Amniotic epithelial cell (primary cell): ENCODE measurements at places on chromosomes 2 and 18.

GRCh38 chr2:118061135-118061955, 26.9 kb upstream of the INSIG2 start:
- DNase-seq, result peak; percentile 88

DNA sequence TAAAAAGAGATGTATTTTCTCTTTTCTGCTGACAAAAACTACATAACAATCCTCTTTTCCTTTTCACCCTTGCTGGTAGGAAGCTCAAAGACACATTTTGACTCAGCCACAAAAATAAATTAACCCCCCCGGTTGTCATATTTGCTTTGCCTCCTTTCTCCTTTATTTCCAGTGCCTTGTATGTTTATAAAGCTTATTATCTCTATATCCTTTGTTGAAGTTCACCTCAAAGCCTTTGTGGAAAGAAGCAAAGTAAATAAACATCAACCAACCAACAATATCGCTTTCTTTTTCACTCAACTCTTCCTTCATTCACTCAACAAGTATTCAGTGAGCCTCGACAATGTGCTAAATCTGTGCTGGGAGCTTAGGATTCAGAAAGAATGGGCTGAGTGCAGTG, 276.5 kb upstream of the ID2 start:
- no peak for DNase-seq

- DNase-seq, result no peak
Measured at GRCh38 chr2:75751360-75751759, 40.6 kb upstream of the GCFC2 start.

DNA sequence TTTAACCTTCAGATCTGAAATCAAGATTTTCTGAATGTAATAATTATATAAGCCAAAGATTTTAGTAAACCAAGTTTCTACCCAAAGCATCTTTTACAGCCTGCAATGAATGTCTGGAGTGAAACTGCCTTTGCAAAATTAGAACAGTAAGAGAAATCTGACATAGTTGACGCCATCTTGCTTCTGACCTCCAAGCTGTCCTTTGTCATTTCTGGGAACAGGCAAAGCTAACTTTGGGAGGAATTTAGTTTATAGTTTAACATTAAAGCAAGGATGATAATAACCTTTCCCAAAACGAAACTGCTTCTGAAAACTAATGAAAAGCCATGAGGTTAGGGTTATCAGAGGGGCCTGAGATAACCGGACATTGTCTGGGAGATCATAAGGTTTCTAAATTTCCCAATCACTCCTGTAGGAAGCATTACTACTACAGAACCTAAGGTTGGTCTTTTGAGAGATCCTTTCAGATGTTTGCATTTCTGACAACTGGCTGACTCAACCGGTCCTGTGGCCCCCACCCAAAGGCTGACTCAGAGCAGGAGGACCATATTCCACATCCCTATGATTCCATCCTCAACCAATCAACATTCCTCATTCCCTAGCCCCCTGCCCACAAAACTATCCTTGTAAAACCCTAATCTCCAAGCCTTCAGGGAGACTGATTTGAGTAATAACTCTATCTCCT, 124.5 kb downstream of the TMEM131 start:
- peak; percentile 88 for DNase-seq

DNA sequence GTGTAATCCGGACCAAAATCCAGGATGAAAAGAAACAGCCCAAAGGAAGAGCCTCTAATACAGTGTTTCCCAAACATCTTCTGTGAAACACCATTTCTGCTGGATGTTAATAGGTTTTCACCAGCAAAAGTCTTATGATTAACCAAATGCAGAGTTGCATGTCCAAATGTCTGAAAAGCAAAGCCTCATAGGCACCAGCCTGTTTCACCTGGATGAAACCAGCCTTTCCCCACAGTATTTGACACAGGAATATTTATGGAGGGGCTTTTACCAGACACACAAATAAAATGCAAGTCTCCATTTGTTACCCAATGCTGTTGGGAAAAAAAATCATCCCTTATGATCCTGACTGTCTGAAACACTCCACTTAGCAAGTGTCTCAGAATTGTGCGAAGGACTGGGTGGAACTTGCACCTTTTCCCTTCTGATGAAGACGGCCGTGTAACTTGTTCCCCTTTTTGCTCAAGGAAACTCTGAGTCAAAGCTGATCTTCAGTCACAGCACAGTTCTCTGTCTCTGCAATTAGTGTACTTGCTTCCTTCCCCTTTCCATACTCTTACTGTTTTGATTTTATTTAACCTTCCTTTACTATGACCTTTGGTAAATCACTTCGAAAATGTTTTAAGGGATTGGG, 70.3 kb upstream of the IL1R2 start:
- no peak for DNase-seq

- DNase-seq, result no peak
Measured at GRCh38 chr2:206739271-206739670, 21.1 kb upstream of the DYTN start.

DNA sequence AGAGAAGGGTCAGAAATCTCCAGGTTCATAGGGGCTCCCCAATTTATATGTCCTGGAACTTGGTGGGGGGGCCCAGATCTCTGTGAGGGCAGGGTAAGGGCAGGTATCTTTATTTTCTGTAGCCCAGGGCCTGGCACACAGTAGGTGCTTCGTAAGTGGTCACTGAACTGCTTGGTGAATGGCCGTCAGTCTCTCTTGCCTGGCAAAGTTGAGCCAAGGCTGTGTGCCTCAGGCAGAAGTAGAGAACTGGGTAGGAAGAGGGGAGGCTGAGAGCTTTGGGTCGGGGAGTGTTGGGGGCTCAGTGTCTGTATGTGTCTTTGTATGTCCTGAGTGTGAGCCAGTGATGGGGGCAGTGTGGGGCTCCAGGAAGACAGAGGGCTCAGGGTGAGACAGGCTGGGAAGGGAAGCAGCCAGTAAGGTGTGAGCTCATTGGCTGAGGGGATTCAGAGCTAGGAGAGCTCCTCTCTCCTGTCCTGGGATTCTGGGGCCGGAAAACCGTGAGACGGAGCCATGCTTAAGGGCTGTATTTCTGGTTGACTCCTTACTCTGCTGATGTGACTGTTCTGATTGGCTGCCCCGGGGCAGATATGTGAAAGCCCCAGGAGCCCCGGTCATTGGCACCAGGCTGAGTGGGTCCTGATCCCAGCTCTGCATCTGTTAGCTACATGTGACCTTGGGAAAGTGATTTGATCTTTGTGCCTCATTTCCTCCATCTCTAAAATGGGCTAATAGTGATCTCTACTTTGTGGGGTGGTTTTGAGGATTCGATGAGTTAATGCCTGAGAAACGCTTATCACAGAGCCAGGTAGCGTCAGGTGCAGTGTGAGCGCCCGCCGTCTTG, 30.3 kb downstream of the STEAP3 start:
- DNase-seq, result no peak

DNA sequence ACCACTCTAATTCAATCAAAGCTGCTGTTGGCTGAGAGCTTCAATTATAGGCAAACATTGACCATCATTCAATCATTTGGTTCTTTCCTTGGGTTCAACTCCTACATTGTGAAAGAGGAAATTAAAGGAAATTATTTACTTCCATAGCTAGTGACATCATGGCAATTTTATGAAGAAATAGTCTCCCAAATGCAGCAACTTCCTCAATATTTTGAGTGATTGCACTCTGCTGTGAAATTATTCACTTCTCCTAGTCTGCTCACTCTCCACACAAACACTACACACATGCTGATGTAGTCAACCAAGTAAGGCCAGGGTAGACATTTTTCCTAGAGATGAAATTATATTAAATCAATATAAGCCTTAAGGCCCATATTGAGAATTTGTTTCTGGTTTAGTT, 86.7 kb upstream of the NCKAP5 start:
- no peak for DNase-seq

DNA sequence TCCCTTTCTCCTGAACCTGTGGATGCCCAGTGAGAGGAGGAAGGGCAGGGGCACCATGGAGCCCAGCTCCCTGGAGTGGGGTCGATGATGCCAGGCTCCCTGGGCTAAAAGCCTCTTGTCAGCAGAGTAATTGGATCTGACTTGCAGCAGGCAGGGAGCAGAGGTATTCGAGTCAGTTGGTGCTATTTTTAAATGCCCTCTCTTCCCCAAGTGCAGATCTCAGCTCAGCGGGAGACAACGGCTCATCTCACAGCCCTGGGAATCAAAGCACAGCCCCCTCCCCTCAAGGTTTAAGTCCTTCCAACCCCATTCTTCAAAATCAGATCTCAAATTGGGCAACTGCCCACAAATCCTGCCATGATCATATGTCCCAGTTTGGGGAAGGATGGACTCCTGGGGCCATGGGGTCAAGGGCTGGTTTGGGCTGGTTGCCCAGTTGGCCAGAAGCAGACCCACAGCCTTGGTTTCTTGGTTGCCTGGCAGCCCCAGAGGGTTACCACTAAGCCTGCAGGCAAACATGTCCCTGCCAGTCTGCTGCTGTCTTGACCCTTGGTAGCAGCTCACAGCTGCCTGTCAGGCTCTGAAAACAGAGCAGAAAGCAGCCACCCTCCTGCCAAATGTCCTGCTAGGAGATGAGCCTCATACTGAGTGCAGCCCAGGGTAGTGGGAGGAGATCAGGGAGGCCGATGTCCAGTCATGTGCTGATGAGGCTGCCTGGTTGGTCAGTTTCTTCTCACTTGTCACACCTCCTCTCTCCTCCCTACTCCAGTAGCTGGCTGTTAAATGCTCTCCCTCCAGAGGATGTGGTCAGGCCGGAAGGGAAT, 244.9 kb downstream of the LOXHD1 start:
- no peak for DNase-seq

DNA sequence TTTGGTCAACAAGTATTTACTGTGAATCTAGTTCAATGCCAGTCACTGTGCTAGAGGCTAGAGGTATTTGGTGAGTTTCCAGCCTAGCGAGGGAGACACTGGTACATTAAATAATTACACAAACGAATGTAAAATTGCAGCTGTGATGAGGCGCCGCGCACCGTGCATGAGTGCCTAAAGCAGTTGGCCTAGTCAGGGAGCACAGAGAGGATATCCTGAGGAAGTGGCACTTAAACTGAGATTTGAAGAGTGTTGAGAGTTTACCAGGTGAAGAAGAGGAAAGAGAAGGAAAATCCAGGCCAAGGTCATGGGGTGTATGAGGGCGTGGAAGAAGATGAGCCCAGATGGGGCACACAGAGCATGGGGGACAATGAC, 157.6 kb upstream of the NDUFV2 start:
- no peak for DNase-seq

- DNase-seq, result no peak
Measured at GRCh38 chr2:71306762-71307161, 24.8 kb upstream of the ZNF638 start.

DNA sequence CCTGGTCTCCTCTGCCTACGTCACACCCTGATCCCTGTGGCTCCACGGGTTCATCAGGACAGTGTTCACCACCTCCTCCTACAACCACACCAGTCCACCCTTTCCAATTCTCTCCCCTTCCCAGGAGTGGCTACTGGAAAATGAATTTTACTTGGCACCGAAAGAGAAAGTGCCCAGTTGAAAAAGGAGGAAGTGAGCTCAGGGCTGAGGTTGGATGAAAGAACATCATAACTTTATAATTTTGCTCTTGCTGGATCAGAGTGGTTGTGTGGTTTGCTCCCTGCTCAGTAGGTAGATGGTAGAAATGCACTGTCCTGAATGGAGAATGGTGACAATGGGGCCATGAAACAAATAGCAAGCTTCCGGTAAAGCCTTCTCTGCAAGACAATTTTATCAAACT, 140.3 kb upstream of the DDX18 start:
- no peak for DNase-seq

GRCh38 chr2:184921676-184922075, 323.3 kb downstream of the ZNF804A start:
- DNase-seq, result peak; percentile 71

GRCh38 chr18:54532962-54533361, 58.1 kb upstream of the DYNAP start:
- DNase-seq, result no peak

- DNase-seq, result no peak
Measured at GRCh38 chr2:40797120-40797519, 345.2 kb upstream of the SLC8A1 start.

GRCh38 chr18:2169656-2170055, 401.6 kb downstream of the METTL4 start:
- no peak for DNase-seq

- DNase-seq, result no peak
Measured at GRCh38 chr2:176789751-176790150, 422.8 kb upstream of the HNRNPA3 start.

DNA sequence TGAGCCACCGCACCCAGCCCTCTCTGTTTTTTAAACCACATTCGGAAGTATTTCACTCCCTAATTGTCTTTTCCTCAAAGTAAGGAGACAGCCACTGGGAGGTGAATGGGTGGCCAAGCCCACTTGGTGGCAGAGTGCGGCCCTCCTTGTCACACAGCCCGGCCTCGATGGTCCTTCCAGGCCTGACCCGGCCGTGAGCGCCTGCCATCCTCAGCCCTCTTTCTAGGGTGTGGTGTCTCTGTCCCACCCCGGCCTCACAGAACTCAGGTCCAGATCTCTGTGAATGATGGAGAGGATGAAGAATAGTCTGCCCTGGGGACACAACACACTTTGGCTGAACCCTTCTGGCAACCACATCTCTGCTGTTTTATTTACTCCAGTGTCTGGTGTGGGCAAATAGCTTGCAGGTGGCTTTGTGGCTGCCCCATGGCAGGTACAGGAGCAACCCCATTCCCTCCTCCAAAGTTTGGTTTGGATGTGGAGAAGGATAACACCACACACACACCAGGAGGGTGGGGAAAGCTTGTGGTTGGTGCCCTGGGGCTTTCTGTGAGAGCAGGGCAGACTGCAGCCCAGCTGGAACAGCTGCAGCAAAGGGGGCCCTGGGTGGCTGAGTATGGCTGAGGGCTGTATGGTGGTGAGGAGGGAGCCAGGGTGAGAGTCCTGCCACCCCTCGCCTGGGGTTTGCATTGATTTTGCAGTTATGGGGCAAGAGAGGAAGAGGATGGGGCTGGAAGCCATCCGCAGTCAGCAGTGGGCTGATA, 88.6 kb downstream of the FAM168B start:
- no peak for DNase-seq

DNA sequence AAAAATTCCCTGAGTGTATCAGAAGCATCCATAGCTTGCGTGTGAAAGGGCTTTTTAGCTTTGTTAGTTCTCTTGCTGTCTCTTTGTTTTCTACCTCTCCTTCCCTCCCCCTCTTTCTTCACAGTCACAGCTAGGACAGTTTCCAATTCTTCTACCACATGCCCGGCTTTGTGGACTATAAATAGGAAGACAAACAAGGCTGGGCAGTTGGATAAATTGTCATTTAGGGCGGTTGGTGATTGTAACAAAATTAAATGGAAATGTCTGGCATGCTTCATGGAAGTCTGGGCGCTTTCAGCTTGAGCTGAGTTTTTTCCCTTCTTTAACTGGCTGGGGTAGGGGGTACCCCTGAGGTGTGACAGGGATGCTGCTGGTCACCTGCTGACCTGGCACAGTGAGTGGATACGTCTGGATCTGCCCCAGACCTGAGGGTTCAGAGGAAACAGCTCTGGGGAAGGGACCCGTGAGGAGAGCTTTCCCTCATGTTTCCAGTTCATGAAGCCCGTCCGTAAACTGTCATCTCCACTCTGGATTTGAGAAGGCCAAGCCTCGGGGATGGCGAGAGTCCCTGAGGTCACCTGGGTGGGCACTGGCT, 29.0 kb upstream of the GIGYF2 start:
- DNase-seq, result no peak
